ENCODE measurements at places on chromosomes 7 and 10.

DNA sequence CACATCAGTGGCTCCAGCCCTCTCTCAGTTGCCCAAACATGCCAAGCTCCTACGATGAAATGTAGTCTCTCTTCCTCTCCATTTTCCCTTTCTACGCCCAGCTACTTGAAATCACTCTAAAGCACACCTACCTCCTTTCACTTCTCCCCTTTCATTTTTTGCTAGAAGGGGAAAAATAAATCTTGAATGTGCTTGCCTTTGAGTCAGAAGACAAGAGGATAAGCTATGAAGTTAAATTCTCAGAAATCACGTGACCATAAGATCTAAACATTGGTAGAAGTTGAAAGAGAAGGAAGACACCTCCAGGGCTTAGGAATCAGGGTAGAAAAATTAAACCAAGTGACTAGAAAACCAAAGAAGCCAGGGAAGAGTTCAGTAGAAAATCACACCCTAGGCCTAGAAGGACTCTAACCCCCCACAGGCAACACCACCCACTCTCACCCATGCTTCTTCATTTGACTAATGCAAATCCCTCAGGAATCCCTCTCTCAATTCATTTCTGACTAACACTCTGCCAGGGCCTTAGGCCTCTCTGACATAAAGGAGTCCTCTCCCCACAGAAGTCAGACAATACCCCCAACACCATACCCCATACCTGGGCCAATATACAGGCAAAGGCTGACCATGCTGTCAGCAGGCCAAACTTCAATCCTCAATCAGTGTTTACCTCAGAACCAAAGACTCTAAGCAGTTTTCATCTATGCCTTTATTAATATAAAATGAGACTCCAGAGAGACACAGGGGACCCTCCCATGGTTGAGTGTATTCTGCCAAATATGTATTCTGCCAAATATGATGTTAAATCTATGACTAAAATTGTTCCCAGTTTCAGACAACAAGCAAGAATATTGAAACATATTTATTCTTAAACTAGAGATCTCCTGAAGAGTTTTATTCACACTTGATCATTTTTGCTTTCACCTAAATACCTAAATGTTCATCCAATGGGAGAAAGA is 84.8 kb downstream of the ELMO1 start:
- H3K27ac ChIP-seq, result no peak overlapping the region
- H3K36me3 ChIP-seq, result no peaks in the 10 kb centered on the region
- H3K27me3 ChIP-seq, result no peaks in the 10 kb centered on the region
- no peak overlapping the region for H3K4me3 ChIP-seq

GRCh38 chr10:130627346-130628045 is 491.3 kb downstream of the GLRX3 start:
- no peaks in the 10 kb centered on the region for H3K36me3 ChIP-seq
- H3K27ac ChIP-seq, result no peak overlapping the region
- H3K4me1 ChIP-seq, result no peaks in the 10 kb centered on the region
- H3K4me3 ChIP-seq, result no peak overlapping the region
- DNase-seq, result no peak

DNA sequence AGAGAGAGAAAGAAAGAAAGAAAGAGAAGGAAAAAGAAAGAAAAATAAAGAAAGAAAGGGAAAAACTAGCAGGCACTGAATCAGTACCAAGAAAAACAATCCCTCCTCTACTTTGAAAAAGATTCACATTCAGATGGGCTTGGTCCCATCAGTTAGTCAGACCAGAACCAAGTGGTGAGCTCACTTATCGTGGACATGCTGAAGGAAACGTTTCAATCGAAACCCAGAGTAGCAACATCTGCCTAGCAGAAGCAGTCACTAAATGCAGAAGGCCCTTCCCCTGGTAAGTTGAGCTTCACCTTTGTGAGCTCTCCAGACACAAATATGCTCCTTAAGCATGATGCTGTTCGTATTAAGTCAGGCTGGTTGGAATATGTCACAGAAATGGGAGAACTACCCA is 167.7 kb downstream of the TRIL start:
- H3K4me3 ChIP-seq, result no peak overlapping the region
- no peaks in the 10 kb centered on the region for H3K27me3 ChIP-seq
- no peaks in the 10 kb centered on the region for H3K4me1 ChIP-seq
- no peaks in the 10 kb centered on the region for H3K36me3 ChIP-seq

GRCh38 chr10:22934726-22935125 is 6.9 kb downstream of the ARMC3 start:
- H3K27ac ChIP-seq, result no peak overlapping the region
- DNase-seq, result no peak
- H3K4me1 ChIP-seq, result no peaks in the 10 kb centered on the region
- H3K4me3 ChIP-seq, result no peak overlapping the region

GRCh38 chr10:63910806-63911205 is 389.6 kb downstream of the REEP3 start:
- no peaks in the 10 kb centered on the region for H3K4me1 ChIP-seq
- no peaks in the 10 kb centered on the region for H3K27me3 ChIP-seq
- no peaks in the 10 kb centered on the region for H3K36me3 ChIP-seq
- no peak for DNase-seq
- H3K27ac ChIP-seq, result no peak overlapping the region

GRCh38 chr10:11125004-11125403 is 107.3 kb downstream of the CELF2 start:
- no peak overlapping the region for H3K4me3 ChIP-seq
- no peaks in the 10 kb centered on the region for H3K4me1 ChIP-seq
- H3K27me3 ChIP-seq, result no peaks in the 10 kb centered on the region
- no peak overlapping the region for H3K27ac ChIP-seq
- H3K36me3 ChIP-seq, result no peaks in the 10 kb centered on the region
- no peak for DNase-seq

DNA sequence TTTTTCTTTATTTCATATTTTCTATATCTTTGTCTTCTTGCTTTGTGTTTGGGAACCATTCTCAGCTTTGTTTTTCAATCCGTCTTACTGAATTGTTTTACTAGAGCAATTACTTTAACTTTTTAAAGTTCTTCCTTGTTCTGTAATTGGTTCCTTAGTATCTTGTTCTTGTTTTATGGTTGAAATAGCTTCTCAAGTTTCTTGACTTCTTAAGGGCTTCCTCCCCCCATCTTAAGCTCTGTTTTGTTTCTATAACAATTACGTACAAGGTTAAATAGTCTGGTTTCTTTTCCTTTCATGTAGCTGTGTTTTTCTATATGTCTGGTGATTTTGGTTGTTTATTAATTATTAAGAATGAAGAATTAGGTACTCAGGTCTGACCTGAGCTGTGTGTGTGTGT is 158.0 kb downstream of the SDHAF3 start:
- no peaks in the 10 kb centered on the region for H3K4me1 ChIP-seq
- no peak overlapping the region for H3K4me3 ChIP-seq
- no peaks in the 10 kb centered on the region for H3K27me3 ChIP-seq
- H3K36me3 ChIP-seq, result no peaks in the 10 kb centered on the region

DNA sequence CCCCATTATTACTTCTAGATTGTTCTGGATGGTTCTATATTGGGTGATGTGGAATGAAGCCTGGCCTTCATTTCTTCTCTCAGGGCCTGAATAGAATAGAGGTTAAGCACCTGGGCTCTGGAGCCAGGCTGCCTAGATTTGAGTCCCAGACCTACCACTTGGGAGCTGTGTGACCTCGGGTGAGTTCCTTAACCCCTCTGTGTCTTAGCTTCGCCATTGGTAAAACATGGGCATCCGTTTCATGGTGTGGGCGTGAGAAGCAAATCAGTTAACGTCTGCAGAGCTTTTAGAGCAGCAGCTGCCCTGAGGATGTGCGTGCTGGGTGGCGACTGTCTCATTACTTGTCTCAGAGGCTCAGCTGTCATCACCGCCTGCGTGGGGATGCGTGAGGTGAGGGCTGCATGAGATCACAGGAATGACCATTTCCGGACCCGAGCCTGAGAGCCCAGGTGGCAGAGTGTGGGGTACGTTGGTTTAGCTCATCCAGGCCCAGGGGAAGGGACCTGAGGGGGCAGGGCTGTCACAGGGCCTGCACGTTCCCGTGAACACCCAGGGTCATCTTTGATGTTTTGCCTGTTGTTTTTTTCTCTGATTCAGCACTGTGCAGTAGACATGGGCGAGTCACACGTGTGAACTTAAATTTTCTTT is 9.7 kb downstream of the AGAP3 start:
- no peak overlapping the region for H3K27ac ChIP-seq
- H3K36me3 ChIP-seq, result no peaks in the 10 kb centered on the region
- peaks cover 4% of the 10 kb centered on the region for H3K4me1 ChIP-seq
- no peaks in the 10 kb centered on the region for H3K27me3 ChIP-seq
- H3K4me3 ChIP-seq, result no peak overlapping the region
- DNase-seq, result no peak

DNA sequence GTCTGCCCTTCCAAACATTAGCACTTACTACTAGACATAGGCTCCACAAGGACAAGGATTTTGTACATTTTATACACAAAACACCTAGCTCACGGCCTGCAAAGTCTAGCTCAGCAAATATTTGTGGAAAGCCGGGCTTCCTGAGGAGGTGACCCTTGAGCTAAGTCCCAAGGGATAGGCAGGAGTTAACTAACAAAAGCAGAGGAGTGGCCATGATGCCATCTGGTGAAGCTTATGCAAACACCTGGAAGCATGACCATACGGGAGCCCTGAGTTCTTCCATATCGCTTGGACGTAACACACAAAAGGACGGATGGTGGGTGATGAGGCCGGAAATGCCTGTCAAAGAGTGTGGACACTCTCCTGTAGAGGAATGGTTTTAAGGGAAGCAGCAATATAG is 25.9 kb upstream of the YAE1 start:
- H3K4me1 ChIP-seq, result no peaks in the 10 kb centered on the region
- H3K27ac ChIP-seq, result no peak overlapping the region
- peak; percentile 50 for DNase-seq

DNA sequence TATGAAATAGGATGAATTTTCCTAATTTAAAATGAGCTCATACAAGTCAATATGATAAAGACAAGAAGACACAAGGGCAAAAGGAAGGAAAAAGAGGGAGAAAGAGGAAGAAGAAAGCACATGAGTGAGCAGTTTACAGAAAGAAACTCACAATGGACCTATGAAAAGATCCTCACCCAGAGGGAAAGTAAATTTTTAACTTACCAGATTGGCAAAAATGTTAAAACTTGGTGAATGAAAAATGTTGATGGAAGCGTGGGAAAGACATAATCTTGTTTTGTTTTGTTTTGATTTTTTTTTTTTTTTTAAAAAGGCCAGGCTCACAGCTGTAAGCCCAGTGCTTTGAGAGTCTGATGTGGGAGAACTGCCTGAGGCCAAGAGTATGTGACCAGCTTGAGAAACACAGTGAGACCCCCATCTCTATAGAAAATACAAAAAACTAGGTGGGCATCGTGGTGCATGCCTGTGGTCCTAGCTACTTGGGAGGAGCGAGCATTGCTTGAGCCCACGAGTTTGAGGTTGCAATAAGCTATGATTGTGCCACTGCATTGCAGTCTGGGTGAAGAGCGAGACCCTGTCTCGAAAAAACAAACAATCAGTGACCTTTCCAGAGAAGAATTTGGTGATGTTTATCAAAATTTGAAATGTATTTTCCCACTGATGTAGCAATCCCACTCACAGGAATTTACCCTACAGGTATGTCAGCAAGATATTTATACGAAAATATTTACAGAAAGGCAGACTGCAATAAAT is 152.9 kb upstream of the ASAH2 start:
- H3K36me3 ChIP-seq, result no peaks in the 10 kb centered on the region
- no peak overlapping the region for H3K27ac ChIP-seq
- H3K4me3 ChIP-seq, result no peak overlapping the region
- no peak for DNase-seq
- no peaks in the 10 kb centered on the region for H3K4me1 ChIP-seq

DNA sequence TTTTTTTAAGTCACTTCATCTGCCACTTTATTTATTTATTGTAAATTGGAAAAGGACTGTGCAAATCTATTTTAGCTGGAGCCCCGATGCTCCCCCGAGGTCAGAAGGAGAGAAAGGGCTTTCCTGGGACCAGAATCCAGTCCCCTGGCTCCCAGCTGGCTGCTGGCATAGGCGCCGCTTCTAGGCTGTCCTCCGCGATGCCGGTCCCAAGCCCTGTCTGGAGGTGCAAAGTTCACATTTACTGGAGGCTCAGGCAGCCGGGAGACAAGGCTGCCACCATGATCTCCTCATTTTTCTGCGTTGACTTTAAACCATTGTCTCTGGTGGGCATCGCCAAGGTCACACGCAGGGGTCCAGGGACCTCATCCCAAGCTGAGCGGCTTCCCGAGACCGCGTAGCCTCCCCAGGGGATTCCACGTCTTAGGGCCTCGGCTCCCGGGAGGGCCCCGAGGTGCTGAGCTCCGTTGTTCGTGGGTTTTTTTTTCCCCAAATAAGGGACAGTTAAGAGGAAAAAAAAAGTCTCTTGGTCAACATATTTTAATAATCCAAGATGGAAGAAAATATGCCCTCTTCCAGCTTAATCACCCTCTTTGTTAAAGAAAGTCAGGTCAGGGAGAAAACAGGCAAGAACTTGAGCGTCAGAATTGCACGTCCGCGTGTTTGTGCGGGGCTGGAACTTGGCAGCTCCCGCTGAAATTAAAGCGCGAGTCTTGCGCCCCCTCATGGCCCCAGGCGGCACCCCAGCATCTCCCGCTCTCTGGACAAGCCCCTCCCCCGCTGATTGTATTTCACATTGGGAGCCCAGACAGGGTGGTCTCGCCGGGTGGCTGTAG is 11.9 kb downstream of the RGR start:
- H3K36me3 ChIP-seq, result no peaks in the 10 kb centered on the region
- no peak overlapping the region for H3K27ac ChIP-seq
- H3K4me1 ChIP-seq, result no peaks in the 10 kb centered on the region
- no peaks in the 10 kb centered on the region for H3K27me3 ChIP-seq
- H3K4me3 ChIP-seq, result no peak overlapping the region

DNA sequence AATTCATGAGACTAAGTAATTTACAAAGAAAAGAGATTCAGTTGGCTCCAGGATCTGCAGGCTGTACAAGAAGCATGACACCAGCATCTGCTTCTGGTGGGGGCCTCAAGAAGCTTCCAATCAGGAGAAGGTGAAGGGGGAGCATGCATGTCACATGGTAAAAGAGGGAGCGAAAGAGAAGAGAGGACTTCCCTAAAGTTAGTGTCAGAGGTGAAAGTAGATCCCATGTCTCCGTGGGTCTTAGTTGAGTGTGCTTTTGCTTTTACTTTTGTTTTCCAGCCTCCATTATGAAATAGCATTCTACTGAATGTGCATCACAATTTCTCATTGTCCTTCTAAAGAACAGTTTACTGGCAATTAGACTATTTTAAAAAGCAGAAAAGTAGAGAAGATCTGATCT is 213.6 kb upstream of the FZD1 start:
- no peak overlapping the region for H3K4me3 ChIP-seq
- DNase-seq, result no peak
- H3K27ac ChIP-seq, result no peak overlapping the region
- H3K36me3 ChIP-seq, result no peaks in the 10 kb centered on the region

DNA sequence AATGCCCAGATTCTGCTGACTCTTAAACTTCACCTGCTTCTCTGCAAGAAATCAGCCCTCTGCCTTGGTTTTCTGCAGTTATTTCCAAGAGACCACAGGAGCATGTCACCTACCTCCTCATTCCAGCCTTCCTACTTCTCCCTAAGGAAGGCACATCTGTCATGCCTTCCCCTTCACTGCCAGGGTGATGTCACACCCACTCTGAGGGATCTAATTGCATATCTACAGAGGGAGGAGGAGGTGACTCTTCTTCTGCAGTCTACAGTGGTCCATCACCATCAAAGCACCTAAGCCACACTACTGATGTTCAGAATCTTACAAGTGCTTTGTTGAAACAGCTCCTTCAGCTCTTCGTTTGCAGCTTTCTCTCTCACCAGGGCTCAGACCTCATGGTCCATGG is 275.5 kb downstream of the FGFR2 start:
- H3K27ac ChIP-seq, result no peak overlapping the region
- no peak overlapping the region for H3K4me3 ChIP-seq
- no peaks in the 10 kb centered on the region for H3K36me3 ChIP-seq
- no peak for DNase-seq
- H3K4me1 ChIP-seq, result no peaks in the 10 kb centered on the region

All from colonic mucosa (tissue), 4 donors.